ENCODE measurements at places on chromosomes 4 and X.

DNA sequence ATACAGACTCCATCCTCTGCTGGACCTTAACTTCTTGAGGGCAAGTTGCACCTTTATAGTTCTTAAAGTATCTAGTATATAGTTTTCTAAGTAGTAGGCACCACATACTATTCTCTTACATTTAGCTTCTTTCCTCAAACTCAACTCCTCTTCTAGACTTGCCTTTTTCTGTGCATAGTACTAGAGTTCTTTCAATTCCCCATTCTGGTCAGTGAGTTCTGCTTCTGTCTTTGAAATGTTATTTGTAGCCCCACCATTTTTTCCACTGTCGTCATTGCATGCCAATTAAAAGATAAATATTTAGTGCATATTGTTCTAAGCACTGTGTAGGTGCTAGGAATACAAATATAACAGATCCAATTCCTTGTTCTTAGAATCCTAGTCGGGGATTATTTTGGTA, 31.6 kb downstream of the CDKL5 start:
- no peak for DNase-seq

DNA sequence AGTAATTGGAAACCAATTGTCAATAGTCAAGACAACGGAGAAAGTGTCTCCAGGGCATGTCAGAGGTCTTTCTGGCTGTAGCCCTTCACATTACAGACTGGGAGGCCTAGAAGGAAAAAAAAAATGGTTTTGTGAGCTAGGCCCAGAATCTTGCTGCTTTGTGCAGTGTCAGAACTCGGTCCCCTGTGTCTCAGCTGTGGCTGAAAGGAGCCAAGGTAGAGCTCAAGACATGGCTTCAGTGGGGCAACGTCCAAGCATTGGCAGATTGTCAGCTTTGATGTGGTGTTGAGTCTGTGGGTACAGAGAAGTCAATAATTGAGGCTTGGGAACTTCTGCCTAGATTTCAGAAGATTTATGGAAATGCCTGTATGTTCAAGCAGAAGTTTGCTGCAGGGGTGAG, 103.0 kb downstream of the UGT2B28 start:
- no peak for DNase-seq

DNA sequence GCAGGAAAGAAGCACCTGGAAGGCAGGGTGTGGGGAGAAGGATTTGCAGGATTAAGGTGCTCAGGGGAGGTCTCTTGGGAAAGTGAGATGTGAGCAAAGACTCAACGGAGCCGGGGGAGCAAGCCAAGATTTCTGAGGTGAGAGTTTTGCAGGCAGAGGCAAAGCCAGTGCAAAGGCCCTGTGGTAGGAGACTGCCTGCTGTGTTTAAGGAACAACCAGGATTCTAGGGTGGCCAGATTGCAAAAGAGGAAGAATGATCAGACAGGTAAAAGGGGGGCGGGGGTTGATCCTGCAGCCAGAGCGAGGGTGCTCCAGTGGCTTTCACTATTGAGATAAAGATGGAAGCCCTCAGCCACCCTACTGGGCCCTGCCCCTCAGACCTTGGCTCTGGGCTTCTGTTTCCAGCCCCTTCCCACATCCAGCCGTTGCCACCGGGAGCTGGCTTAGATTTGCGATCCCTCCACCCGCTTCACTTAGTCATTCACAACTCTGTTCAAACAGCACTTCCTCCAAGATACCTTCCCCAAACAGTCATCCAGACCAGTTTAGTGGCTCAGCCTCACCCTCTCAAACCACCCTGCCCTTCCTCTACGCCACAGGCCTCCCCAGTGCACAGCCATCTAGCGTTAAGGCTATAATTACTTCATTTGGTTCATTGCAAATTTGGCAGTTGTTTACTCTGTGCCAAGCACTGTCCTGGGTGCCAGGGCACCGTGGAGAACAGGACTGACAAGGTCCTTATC, 23.3 kb upstream of the BCOR start:
- no peak for DNase-seq

- DNase-seq, result no peak
Observed at GRCh38 chrX:81355436-81355835, 153.5 kb downstream of the SH3BGRL start.

DNA sequence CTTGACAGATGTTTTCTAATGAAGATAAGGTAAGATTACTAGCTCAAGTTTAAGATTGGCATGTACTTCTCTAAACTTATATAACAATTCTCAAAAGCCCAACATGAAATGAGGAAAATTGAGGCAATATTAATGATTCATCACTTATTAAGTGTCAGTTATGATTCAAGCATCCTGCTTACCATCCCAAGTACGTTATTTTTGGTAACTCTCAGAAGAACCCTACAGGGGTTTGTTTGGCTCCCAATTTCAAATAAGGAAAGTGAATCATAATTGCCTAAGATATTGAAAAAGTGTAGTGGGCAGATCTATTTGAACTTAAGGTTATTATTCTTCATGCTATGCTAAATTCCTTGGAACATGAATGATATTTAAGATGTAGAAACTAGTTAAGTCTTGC, 387.9 kb upstream of the TENM3 start:
- DNase-seq, result no peak

DNA sequence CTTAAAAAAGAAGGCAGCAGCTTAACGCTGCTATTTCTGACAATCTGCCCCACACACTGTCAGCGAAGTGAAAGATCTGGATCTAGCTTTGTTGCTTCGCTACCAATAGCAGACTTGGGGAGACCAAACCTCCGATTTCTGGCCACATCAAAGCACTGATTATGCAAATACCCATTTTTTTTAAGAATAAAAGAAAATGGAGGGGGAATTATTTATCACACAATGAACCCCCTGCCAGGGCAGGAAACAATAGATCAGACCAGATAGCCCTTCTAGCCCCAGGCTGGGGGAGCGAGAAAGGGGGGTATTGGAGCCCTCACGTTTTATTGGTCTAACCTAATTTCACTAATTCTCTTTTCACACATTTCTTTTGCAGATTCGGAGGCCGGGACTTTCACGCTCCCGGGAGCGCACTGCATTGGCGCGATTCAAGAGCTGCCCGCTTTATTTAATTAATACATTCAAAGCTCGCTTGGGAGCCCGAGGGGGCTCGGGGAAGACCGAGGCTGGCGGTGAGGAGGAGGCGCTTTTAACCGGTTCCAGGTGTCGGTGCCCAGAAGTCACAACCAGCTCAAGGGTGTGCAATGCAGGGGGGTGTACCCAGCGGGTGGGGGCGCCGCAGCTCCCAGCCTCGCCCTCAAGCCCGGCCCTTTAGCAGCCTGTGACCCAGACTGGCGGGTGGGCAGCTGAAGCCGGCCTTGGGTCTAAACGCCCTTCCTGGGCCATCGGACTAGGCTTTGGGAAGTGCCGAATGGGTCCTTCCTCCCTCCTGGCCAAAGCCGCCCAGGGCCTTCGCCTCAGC, 5.5 kb downstream of the NEUROG2 start:
- no peak for DNase-seq

- DNase-seq, result no peak
Observed at GRCh38 chr4:52098618-52099017, 47.5 kb downstream of the SPATA18 start.

GRCh38 chr4:99334880-99335279, 13.7 kb upstream of the ADH1B start:
- no peak for DNase-seq

DNA sequence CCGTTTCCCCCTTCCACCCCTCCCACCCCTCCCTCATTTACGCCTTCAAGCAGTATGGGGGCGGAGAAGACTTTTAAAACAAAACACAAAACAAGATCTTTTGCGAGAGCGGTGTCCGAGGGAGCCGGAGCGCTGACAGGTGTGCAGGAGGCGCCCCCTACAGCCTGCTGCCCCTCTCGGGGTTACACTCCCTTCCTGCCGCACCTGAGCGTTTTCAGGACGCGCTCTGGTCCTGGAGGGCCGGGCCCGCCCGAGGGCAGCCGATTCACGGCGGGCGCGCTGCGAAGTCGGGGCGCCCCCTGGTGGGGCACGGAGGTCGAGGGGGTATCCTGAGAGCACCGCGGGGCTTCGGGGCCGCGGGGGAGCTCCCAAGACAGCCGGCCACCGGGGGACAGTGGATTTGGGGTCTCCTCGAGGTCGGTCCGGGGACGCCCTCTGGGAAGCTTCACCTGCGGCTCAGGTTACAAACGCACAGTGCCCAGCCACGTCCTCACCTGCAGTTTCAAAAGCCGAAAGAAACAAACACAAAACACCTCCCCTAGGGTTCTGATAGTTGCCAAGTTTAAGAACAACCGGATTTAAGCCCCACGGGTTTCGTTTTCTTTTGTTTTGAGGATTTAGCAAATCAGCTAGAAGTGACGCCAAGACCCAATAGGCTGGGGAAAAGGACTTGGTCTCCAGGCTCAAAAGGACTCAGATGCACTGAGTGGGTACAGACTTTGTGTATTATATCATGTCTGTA, 8.0 kb upstream of the NEUROG2 start:
- DNase-seq, result peak; percentile 38

GRCh38 chrX:20067709-20068561, 48.8 kb downstream of the MAP7D2 start:
- no peak for DNase-seq

DNA sequence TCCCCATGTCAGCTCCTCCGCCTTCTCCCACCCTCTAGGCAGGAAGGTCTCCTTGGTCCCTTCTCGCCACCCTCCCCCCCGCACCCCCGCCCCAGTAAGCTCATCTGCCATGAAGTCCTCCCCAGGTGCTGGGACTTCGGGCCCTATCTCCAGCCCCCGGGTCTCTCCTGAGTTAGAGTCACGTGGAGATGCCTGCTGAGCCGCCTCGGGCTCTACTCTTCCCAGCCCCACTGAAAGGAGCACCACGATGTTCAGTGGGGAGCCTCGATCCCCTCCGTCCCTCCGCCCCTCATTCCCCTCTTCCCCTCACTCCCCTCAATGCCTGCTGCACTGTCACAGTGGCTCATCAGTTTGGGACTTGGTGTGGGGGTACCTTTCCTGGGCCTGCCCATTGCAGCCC, 3.9 kb downstream of the HTRA3 start:
- DNase-seq, result no peak

- no peak for DNase-seq
Observed at GRCh38 chr4:150515135-150515534, 66.8 kb upstream of the MAB21L2 start.

- DNase-seq, result no peak
Observed at GRCh38 chr4:139286186-139286698, 6.2 kb upstream of the MGARP start.

DNA sequence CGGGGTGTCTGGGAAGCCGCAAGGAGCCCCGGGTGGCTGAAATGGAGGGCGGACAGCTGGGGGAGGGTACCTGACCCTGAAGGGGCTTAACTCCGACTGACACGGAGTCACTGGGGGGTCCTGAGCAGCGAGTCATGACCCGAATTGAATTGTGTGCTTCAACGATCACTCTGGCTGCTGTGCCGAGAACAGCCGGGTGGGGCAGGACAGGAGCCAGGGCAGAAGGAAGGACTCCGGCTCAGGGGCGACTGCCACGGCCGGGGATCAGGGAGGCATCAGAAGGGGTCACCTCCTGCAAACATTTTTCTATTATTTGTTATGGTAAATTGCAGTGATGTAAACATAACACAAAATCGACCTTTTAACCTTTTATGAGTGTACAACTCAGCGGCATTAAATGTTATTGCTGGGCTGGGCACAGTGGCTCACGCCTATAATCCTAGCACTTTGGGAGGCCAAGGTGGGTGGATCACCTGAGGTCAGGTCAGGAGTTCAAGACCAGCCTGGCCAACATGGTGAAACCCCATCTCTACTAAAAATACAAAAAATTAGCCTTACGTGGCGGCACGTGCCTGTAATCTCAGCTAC, 21.6 kb downstream of the ZFYVE28 start:
- no peak for DNase-seq

GRCh38 chr4:11038926-11039325, 354.4 kb upstream of the CLNK start:
- DNase-seq, result no peak

- no peak for DNase-seq
Observed at GRCh38 chr4:156656896-156657295, 314.7 kb downstream of the PDGFC start.

DNA sequence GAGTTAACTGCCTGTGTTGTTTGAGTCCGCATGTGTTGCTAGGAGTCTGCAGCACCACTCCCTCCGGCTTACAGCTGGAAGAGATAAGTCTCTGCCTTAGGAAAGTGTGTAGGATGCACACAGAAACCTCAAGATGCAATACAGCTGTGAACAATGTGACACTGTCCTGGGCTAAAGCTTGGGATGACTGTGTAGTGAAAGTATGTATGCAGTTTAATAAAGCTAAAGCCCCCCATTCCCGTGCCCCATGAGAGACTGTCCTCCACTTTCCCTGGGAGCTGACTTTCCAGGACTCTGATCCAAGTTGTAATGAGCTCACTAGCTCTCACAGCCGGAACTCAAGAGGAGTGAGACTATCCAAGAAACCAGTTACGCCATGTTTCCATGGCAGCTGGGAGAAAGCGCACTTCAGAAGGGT, 156.6 kb upstream of the FTHL17 start:
- DNase-seq, result no peak

DNA sequence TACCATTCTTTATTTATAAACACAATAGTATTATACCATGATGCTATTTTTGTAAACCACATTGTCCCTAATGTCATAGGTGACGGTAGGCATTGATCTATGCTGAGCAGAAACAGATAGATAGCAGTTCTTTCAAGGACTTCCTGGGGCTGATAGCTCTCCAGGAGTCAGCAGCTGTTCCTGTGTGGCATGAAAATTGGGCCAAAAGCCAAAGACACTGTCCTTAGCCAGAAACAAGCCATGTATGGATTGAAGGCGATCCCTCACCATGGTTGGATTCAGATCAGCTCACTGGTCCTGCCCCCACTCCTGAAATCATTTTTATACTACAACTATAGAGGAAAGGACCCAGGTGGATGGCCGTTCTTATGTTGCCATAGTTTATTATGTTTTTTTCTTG, 53.6 kb downstream of the DDX60 start:
- no peak for DNase-seq

DNA sequence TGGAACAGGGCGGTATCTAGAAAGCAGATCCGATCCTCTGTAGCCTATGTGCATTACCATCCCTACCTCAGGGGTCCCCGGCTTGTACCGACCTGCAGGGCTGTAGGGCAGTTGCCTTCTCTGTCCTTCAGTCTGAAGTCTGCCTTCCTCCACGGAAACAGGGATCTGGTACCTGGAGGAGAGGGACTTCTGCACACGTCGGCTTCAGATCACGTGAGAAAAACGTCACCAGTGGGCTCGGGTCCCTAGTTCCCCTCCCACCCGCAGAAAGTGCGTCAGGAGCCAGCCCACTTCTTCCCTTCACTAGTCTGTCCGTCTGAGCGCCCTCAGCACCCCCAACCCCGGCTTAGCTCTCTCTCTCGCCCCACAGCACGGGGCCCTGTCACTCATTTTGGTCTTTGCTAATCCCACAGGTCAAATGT, at the start of gene TCEAL5:
Gene TCEAL5, minus strand, starts transcription at position 170 of the 422 bp plus-strand sequence. CDS start 2,187 bp downstream, outside the sequence.
- DNase-seq, result no peak

DNA sequence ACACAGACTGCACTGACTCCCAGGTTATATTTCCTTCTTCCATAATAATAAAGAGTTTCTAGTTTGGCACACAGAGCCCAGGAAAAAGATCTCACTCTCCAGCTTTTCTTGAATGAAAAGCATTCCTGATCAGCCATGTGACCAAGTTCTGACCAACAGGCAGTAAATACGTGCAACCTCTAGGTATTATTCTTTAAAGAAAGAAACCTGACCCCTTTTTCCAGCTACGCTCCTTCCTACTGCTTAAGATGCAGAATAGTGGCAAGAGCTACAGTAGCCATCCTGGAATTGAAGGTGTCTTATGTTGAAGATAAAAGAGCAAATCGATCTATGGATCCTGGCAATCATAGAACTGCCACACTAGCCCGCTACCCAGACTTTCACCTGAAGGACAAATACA, 76.7 kb downstream of the LRBA start:
- DNase-seq, result no peak
